ENCODE measurements at places on chromosomes 11 and 22. TPM values are rescaled to one million over a fixed set of nuclear protein-coding genes. Genes with fewer than 3 reads are reported as not detected.

DNA sequence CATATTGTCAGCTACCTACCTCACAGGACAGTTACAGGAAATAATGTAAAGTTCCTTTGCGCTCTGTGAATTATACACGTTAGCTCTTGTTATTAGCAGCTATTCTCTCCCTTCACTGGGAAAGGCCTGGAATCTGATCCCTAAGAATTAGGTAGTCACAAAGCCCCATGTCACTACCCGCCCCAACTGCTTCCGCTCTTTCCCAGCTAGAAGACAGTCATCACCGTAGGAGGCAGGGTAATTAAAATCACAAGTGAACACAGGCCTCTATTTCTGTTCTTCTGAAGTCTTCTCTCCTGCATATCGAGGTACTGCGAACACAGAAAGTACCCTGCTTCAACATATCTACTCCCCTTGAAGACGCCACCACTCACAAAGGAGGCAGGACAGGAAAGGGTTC lies 12.6 kb upstream of the AHNAK start:
- no peak overlapping the region for H3K4me3 ChIP-seq
- no peak for DNase-seq
- peaks cover 70% of the 10 kb centered on the region for H3K4me1 ChIP-seq

GRCh38 chr11:104645261-104646222 lies 252.7 kb downstream of the CASP12 start:
- no peaks in the 10 kb centered on the region for H3K36me3 ChIP-seq
- H3K27me3 ChIP-seq = no peaks in the 10 kb centered on the region
- no peak overlapping the region for H3K4me3 ChIP-seq
- DNase-seq = no peak

DNA sequence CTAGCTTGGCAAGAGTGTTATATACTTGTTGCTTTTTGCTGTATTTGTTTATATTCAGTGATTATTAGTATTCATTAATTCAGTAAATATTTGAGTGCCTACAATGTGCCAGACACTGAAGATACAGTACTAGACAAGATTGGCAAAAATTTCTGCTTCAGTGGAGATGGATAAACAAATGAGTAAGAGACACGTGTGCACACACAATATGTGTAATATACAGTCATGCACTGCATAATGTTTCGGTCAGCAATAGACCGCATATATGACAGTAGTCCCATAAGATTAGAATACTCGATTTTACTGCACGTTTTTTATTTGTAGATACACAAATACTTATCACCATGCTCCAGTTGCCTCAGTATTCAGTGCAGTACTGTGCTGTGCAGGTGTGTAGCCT lies 104.9 kb upstream of the GAL start:
- H3K4me1 ChIP-seq = peaks cover 89% of the 10 kb centered on the region
- H3K4me3 ChIP-seq = no peak overlapping the region
- H3K27me3 ChIP-seq = no peaks in the 10 kb centered on the region
- peak overlapping the region; percentile 76 for H3K27ac ChIP-seq

Gene OR8D1
- not detected for total RNA-seq

Gene SCGB1A1
- total RNA-seq = not detected

- H3K4me3 ChIP-seq = no peak overlapping the region
- H3K27ac ChIP-seq = no peak overlapping the region
- H3K4me1 ChIP-seq = no peaks in the 10 kb centered on the region
- no peaks in the 10 kb centered on the region for H3K36me3 ChIP-seq
These were observed 24.5 kb downstream of the MOB2 start for GRCh38 chr11:1461826-1462697.

DNA sequence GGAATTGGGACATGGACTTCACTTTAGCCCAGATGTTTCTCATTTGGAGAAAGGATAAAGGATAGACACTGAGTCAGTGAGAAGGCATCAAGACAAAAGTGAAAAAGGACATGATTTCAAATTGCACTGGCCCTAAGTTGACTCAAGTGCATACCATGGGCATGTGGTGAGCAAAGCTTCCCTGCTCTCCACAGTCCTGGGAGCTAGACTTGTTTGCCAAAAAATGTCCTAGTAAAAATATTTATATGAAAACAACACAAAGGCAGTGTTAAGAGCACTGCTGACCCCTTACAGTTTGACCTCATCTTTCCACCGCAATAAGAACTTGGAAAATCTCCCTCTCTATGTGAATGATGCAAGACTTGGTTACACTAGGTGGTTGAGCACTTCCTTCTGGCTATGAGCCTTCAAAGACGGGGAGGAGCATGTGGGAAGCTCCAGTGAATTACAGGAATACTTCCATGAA lies 46.5 kb upstream of the FIBIN start:
- no peaks in the 10 kb centered on the region for H3K4me1 ChIP-seq
- peak; percentile 60 for DNase-seq
- H3K27me3 ChIP-seq = no peaks in the 10 kb centered on the region

Gene SYNGR1
- 2.8 TPM for total RNA-seq

Gene EHF
- total RNA-seq = not detected

Gene RIMBP3C
- not detected for total RNA-seq

DNA sequence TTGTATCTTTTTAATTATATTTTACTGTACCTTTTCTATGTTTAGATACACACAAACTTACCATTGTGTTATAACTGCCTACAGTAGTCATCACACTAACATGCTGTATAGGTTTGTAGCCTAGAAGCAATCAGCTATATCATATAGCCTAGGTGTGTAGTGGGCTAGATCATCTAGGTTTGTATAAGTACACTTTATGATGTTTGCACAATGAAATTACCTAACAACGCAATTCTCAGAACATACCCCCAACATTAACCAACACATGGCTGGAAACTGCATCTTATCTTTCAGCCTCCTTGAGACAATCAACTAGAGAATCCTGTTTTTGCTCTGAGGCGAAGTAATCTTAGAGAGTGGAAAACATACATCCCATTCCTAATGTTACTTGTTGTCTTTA lies 60.2 kb upstream of the MTMR2 start:
- no peaks in the 10 kb centered on the region for H3K36me3 ChIP-seq
- no peak overlapping the region for H3K27ac ChIP-seq
- DNase-seq = no peak
- no peaks in the 10 kb centered on the region for H3K4me1 ChIP-seq

Gene TPBGL
- total RNA-seq = not detected

DNA sequence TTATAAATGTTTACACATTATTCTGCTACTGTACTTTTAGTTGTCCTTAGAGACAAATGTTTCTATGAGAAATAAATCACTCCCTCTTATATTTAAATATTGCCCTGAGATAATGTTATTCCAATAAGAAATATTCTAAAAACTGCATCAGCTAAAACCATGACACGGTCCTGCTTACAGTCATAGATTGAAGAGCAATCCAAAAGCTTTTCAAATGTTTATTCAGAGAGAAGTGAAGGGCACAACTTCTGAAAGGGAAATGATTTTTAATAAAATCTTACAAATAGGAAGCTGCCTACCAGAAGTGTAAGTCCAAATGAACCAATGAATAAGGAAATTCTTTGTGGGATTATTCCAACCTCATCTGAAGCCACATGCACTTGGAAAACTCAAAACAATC lies 49.2 kb downstream of the STK33 start:
- no peaks in the 10 kb centered on the region for H3K27me3 ChIP-seq
- no peak for DNase-seq
- no peaks in the 10 kb centered on the region for H3K4me1 ChIP-seq
- H3K4me3 ChIP-seq = no peak overlapping the region
- H3K36me3 ChIP-seq = no peaks in the 10 kb centered on the region
- no peak overlapping the region for H3K27ac ChIP-seq

GRCh38 chr11:120676991-120677390 lies 165.4 kb downstream of the GRIK4 start:
- H3K27me3 ChIP-seq = peaks cover 5% of the 10 kb centered on the region
- DNase-seq = no peak
- no peak overlapping the region for H3K4me3 ChIP-seq
- no peaks in the 10 kb centered on the region for H3K36me3 ChIP-seq
- H3K27ac ChIP-seq = no peak overlapping the region
- no peaks in the 10 kb centered on the region for H3K4me1 ChIP-seq

DNA sequence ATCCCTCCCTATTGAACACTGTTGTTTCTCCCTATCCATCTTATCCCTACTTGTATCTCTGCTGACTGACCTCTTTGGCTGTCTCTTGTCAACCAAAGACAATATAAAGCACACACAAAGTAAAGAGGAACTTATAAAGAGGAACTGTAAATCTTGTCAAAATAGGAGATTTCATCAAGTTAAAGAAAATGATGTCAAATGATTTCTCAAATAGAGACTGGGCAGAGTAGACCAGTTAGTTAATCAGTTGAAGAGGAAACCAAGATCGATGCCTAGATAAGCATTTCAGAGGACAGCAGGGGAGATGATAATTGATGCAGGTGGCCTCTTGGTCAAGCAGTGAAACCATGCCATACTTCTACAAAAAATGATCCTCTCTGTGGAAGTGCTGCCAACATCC lies 22.7 kb downstream of the KCNQ1OT1 start:
- H3K27me3 ChIP-seq = no peaks in the 10 kb centered on the region
- H3K27ac ChIP-seq = no peak overlapping the region
- peaks cover 4% of the 10 kb centered on the region for H3K4me1 ChIP-seq
- H3K36me3 ChIP-seq = no peaks in the 10 kb centered on the region
- no peak for DNase-seq

GRCh38 chr11:46953093-46953492 lies 16.5 kb downstream of the CSTPP1 start:
- no peak for DNase-seq
- no peak overlapping the region for H3K27ac ChIP-seq
- no peaks in the 10 kb centered on the region for H3K36me3 ChIP-seq
- no peaks in the 10 kb centered on the region for H3K27me3 ChIP-seq
- H3K4me3 ChIP-seq = no peak overlapping the region

DNA sequence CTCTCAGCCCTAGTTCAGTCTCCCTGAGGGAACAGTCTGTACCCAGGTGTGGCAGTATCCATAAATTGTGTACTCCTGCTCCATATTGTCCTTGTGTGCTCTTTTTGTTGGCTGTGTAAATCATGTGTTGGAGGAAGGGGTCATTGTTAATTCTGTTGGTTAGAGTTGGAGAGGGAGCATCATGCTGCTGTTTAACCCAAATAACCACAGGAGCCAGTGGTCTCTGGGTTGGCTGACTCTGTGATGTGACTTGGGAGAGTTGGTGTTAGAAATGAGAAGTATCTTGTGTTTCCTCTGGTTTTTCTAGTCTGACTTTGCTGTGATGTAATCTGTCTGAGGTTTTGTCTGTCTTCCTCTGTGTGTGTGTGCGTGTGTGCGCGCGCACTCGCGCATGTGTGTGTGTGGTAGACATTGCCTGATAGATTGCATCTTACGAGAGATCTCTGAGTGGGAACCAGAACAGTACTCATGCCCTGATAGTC lies 30.5 kb downstream of the CTNND1 start:
- no peaks in the 10 kb centered on the region for H3K27me3 ChIP-seq
- no peak overlapping the region for H3K4me3 ChIP-seq
- peak overlapping the region; percentile 40 for H3K27ac ChIP-seq
- H3K4me1 ChIP-seq = peaks cover 42% of the 10 kb centered on the region
- no peak for DNase-seq
- no peaks in the 10 kb centered on the region for H3K36me3 ChIP-seq

Gene OR2AT4
- total RNA-seq = not detected

DNA sequence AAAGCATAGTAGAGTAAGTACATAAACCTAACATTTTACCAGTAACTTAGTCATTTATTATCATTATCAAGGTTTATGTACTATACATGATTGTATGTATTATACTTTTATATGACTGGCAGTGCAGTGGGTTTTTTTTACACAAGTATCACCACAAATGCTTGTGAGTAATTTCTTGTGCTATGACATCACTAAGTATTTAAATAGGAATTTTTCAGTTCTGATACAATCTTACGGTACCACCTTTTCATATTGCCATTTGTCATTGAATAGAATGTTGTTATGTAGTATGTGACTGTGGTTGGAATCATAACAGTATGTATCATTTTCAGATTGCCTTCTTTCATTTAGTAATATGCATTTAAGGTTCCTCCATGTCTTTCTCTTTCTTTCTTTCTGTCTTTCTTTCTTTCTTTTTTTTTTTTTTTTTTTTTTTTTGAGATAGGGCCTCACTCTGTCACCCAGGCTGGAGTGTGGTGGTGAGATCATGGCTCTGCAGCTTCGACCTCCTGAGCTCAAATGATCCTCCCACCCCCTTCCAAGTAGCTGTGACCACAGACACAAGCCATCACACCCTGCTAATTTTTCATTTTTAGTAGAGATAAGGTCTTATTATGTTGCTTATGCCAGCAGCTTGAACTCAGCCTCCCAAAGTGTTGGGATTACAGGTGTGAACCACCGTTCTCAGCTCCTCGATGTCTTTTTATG lies 18.6 kb downstream of the ATM start:
- H3K36me3 ChIP-seq = peaks cover 19% of the 10 kb centered on the region
- H3K27ac ChIP-seq = no peak overlapping the region
- H3K27me3 ChIP-seq = no peaks in the 10 kb centered on the region
- DNase-seq = no peak
- H3K4me1 ChIP-seq = no peaks in the 10 kb centered on the region
- H3K4me3 ChIP-seq = no peak overlapping the region

DNA sequence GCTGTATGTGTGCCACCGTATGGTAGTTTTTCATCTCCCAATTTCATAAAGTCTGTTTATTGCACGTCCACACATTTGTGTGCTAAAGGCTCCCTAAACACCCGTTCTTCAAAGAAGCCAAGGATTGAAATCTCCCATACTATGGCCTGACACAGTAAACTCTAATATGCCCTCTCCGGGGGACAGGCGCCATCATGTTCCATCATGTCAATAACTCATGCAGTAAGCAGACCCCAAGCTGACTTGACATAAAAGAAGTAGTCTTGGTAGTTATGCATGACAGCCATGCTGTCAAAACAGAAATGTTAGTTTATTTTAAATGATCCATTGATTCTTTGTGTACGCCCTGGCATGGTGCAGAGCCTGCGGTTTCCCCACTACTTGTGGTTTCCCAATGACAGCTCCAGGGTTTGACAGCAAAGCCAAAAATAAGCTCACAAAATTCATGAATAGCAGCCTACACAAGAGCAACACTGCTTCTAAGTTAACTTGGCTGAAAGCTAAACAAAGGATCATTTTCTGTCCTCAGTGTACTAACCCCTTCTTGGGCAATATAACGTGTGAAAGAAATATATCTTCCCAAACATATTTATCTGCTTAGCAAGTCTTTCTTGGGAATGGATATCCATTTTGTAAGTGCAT lies 56.5 kb upstream of the CABP7 start:
- DNase-seq = no peak
- no peak overlapping the region for H3K4me3 ChIP-seq
- H3K27ac ChIP-seq = no peak overlapping the region
- H3K4me1 ChIP-seq = peaks cover 2% of the 10 kb centered on the region
- no peaks in the 10 kb centered on the region for H3K27me3 ChIP-seq

DNA sequence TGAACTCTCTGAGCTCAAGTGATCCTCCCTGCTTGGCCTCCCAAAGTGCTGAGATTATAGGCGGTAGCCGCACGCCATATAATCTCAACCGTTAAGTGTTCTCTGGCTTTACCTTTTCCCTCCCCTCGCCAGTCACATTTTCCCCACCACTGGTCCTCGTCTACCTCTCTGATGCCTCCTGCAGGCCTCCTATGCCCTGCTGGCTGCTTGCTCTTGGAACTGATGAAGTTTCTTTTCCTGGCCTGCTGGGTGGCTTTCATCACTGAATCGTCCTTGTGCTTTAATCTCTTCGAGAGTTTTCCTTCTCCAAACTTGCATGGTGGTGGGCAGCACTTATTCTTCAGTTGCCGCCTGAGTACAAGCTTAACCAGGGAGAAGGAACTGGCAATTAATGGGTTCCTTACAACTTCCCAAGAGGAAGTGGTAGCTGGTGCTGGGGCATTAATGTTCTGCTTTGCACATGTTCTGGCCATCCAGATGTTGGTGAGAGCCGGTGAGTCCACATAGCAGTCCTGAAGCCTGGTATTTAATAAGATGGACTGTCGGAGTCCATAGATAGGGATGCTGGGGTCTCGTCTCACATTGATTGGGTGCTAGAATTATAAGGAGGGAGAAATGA lies 1.3 kb downstream of the C22orf31 start:
- no peaks in the 10 kb centered on the region for H3K36me3 ChIP-seq
- peaks cover 19% of the 10 kb centered on the region for H3K4me1 ChIP-seq
- DNase-seq = no peak
- H3K4me3 ChIP-seq = no peak overlapping the region
- no peaks in the 10 kb centered on the region for H3K27me3 ChIP-seq
